Activated T-helper 1 cell treated with anti-CD3 and anti-CD28 coated beads, Interleukin-2, amount 50 U/mL, for 16 hours (primary cell): ENCODE measurements at places on chromosomes 6 and 20.

GRCh38 chr6:28922004-28922820, 1.6 kb downstream of the TRIM27 start:
- peak; percentile 10 for DNase-seq

DNA sequence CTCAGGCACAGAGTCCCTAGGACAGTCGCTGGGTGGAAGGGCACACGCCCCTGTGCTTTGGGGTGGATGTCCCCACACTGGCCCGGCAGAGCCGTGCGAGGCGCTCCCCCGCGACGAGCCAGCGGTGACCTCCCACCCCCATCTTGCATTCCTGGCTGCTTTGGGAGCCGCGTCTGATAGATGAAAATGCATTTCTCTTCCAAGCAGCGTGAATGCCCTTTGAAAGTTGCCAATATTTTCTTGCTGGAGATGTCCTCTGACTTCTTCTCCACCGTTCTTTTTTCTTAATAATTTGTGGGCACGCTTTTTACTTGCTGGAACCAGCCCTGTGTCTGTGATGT, 29.9 kb downstream of the COL20A1 start:
- no peak for DNase-seq

- DNase-seq = no peak
Observed at GRCh38 chr6:107786709-107787588, 37.2 kb downstream of the SCML4 start.

DNA sequence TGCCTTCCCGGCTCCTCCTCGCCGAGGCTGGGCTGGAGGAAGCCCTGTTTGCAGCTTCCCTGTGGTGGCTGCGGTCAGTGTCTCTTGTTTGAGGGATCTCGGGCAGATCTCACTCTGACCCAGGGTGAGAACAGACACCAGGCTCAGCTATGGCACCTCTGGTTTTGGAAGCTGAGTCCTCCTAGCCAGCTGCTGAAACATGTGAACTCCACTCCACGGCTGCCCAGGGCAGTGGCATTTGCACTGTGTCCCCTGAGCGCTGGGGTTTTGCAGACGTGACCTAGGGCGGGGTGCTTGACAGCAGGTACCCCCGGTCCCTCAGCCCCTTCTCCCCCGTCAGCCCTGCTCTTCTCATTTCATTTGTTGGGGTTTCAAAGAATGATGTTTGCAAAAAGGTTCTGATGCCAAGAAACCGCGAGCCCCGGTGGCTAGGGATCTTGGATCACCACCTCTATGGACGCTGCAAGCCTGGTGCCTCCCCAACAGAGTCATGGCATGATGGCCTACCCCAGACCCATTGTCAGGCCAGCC, 55.0 kb upstream of the DACT2 start:
- no peak for DNase-seq

- DNase-seq = no peak
Observed at GRCh38 chr6:131013495-131013894, 49.5 kb downstream of the EPB41L2 start.
